Activated CD4-positive, alpha-beta T cell treated with anti-CD3 and anti-CD28 coated beads for 36 hours (primary cell): ENCODE measurements at places on chromosomes 3 and 15. TPM values are rescaled to one million over a fixed set of nuclear protein-coding genes. Genes with fewer than 3 reads are reported as not detected.

SLC24A5 gene
- not detected for total RNA-seq

LSMEM2 gene
- not detected for total RNA-seq

PPP1R14D gene
- total RNA-seq, result not detected

KLF15 gene
- total RNA-seq, result 0.32 TPM

DNA sequence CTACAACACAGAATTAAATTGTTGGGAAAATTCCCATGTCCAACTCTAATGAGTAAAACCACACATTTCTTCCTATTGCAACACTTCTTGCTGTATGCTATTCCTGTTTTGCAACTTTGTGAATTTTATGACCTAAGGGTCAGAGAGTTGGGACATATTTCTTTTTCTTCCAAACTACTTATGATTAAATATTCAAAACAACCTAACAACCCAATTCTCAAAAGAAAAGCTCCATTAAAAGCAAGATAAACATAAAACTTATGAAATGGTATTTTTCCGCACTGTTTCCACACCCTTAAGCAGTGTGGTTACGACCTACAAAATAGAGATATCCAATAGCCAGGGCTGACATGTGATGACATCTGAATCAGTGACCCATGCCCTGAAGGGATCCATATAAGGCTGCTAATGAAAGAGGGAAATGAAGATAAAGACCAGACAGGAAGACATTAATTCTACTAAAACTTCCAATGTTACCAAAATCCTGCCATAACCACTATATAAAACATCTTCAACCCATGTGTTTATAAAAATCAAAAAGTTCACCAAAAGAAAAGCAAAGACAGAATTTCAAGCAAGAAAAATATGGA is 45.6 kb downstream of the DMXL2 start:
- no peak overlapping the region for H3K4me3 ChIP-seq
- DNase-seq, result no peak
- H3K27me3 ChIP-seq, result no peaks in the 10 kb centered on the region
- peaks cover 2% of the 10 kb centered on the region for H3K36me3 ChIP-seq

GRCh38 chr15:65183865-65184159 is 1.3 kb downstream of the CLPX start:
- peak overlapping the region; percentile 92 for H3K4me3 ChIP-seq
- peaks cover 26% of the 10 kb centered on the region for H3K36me3 ChIP-seq
- no peaks in the 10 kb centered on the region for H3K27me3 ChIP-seq
- DNase-seq, result no peak

- H3K27me3 ChIP-seq, result peaks cover 37% of the 10 kb centered on the region
- no peak overlapping the region for H3K4me3 ChIP-seq
- H3K27ac ChIP-seq, result no peak overlapping the region
- no peak for DNase-seq
- H3K36me3 ChIP-seq, result no peaks in the 10 kb centered on the region
Measured at GRCh38 chr3:197465197-197465995, 90.4 kb downstream of the BDH1 start.

DNA sequence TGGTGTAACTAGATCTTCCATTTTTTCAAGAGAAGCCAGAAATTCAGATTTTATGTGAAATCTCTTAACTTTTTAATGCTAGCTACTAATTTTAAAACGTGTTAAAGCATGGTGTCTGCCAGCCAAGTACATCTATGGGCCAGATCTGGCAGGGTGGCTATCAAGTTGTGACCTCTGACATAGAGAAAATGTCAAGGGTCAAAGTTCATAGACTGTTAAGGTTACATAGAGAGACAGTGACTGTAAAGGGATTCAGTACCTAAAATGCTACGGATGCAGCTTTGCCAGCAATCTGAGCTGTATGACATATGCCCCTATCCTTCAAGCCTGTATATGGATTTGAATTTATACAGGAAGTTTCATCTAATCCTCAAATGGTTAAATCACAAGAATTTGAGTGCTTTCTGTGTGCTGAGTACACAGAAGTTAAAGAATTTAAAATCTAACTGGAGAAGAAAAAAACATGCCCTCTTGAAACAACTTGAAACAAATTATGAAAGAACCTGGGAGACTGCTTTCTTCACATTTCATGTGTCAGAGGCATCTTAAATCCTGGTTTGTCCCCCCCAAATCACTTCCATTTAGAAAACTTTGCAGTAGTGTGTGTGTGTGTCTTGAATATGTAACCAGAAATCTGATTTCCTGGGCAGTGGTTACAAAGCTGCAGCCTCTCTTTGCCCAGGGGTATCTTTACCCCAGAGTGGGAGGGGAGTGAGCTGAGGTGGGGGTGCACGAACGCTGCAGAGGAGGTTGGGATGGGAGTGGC is 895 bp upstream of the ARHGAP31 start:
- H3K4me3 ChIP-seq, result peak overlapping the region; percentile 82
- peaks cover 7% of the 10 kb centered on the region for H3K36me3 ChIP-seq
- H3K27ac ChIP-seq, result peak overlapping the region; percentile 93
- no peak for DNase-seq

DNA sequence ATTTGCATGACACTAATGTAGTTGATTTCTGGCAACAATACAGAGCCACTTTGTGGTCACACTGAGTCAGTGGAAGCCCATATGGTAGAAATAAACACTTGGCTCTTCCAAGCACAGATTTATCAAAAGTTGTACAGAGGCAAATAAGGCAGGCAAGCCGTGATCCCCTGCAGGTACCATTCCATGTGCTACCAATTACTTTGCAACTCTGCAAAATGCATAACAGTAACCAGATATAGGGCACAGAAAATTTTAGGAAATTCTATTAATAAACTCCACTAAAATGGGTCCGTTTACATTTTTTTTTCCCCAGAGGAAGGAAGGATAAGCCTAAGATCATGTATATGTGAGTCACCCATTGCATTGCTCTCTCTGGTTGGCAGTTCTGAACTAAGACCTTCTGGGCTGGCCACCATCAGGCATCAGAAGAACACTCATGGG is 103.1 kb upstream of the PTX3 start:
- H3K4me1 ChIP-seq, result no peaks in the 10 kb centered on the region
- H3K36me3 ChIP-seq, result no peaks in the 10 kb centered on the region
- no peak overlapping the region for H3K27ac ChIP-seq
- DNase-seq, result no peak
- no peak overlapping the region for H3K4me3 ChIP-seq

- H3K4me3 ChIP-seq, result peak overlapping the region; percentile 23
- H3K27me3 ChIP-seq, result no peaks in the 10 kb centered on the region
- H3K27ac ChIP-seq, result peak overlapping the region; percentile 87
- H3K4me1 ChIP-seq, result peaks cover 55% of the 10 kb centered on the region
- peaks cover 21% of the 10 kb centered on the region for H3K36me3 ChIP-seq
- DNase-seq, result peak; percentile 54
Measured at GRCh38 chr3:52281981-52282801, 3.7 kb upstream of the WDR82 start.

GRCh38 chr3:45781271-45781670 is 15.1 kb downstream of the SLC6A20 start:
- DNase-seq, result no peak
- no peak overlapping the region for H3K27ac ChIP-seq
- no peaks in the 10 kb centered on the region for H3K36me3 ChIP-seq
- no peaks in the 10 kb centered on the region for H3K4me1 ChIP-seq

GRCh38 chr3:71989165-71989564 is 204.2 kb upstream of the PROK2 start:
- H3K4me3 ChIP-seq, result no peak overlapping the region
- no peak overlapping the region for H3K27ac ChIP-seq
- peaks cover 2% of the 10 kb centered on the region for H3K27me3 ChIP-seq
- no peak for DNase-seq

DNA sequence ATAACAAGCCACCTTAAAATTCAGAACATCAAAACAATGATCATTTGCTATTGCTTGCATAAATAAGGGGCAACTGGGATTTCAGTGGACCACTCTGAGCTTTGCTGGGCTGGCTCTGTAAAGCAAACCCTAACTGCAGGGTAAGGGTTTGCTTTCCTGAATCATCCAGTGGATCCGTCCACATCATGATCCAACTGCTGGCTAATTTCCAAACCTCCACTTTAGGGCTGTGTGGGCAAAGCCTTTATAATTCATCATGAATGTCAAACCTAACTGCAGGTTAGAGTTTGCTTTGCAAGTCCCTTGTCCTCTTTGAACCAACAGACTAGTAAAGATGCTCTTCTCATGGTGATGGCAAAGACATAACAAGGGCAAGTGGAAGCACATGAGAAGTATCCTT is 76.1 kb downstream of the SYNPR start:
- no peaks in the 10 kb centered on the region for H3K36me3 ChIP-seq
- H3K27ac ChIP-seq, result no peak overlapping the region
- peaks cover 21% of the 10 kb centered on the region for H3K27me3 ChIP-seq

DNA sequence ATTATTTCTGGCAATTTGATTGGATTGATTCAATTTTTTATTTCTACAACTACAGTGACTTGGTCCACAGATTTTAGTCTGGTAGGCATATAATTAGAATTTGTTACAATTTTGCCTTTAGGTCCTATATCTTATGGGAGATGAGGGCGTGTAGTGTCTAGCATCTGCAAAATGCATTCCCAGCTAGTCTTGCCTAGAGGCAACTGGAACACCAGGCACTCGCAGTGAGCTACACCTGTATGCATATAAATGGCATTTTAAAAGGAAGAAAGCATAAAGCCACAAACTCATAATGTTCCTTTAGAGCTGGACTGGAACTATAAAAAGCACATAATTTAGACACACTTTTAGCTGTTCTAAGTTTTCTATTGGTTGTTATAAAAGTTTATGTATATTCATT is 17.9 kb upstream of the SPPL2A start:
- no peaks in the 10 kb centered on the region for H3K4me1 ChIP-seq
- no peaks in the 10 kb centered on the region for H3K36me3 ChIP-seq
- H3K27ac ChIP-seq, result no peak overlapping the region
- no peak overlapping the region for H3K4me3 ChIP-seq
- no peak for DNase-seq

DNA sequence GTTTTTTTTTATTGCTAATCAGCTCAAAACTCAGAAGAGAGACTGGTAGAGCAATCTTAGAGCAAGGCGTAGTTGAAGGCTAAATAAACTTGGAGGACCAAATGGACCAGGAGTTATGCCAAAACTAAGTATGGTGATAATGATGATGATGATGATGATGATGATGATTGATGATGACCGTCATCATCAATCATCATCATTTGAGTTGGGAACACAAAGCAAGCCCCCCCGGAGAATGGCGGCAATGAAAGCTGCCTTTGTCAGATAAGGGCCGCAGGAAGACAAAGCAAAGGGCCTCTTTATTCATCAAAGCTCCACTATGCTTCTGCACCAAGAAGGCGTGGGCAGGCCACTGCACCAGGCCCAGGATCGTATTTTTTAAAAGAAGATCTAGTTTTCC is 82.1 kb upstream of the RAD18 start:
- no peaks in the 10 kb centered on the region for H3K36me3 ChIP-seq
- no peak overlapping the region for H3K27ac ChIP-seq
- DNase-seq, result no peak
- H3K4me1 ChIP-seq, result no peaks in the 10 kb centered on the region
- H3K27me3 ChIP-seq, result no peaks in the 10 kb centered on the region

DNA sequence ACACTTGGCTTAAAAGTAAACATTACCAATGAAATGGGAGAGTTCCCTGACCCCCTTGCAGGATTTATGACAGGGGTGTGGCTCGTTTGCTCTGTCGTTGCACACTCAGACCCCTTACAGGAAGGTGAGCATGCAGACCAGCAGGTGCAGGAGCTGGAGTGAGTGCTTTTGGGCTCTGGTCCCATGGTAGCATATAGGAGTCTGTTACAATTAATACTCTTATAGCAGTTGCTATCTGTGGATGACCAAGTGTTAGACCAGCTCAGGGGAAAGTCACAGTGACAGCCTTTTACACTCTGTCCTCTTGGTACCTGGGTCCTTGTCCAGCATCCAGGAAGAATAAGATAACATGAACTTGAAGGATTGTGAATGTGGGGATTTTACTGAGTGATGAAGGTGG is 1177.5 kb downstream of the NSUN3 start:
- no peaks in the 10 kb centered on the region for H3K4me1 ChIP-seq
- no peak overlapping the region for H3K27ac ChIP-seq
- H3K36me3 ChIP-seq, result no peaks in the 10 kb centered on the region
- H3K4me3 ChIP-seq, result no peak overlapping the region

DNA sequence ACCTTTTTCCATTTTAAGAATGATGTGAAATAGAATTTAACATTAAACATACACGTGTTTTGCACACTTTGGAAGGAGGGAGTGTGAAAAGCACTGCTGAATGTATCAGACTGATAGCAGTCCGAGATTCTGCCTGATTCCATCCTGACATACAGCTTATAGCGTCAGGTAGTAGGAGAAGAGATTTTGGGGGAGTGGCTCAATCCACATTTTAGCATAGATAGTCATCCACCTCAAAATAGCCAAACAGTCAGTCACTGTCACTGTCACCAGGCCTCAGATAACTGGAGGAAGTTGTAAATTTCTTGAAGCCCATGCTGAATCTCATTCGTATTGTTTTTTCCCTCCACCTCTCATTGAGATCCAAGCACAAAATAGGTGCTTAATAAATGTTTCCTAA is 35.4 kb upstream of the ARHGEF26 start:
- no peak for DNase-seq
- peaks cover 3% of the 10 kb centered on the region for H3K27me3 ChIP-seq
- H3K4me1 ChIP-seq, result no peaks in the 10 kb centered on the region
- no peaks in the 10 kb centered on the region for H3K36me3 ChIP-seq
- H3K4me3 ChIP-seq, result no peak overlapping the region

- no peaks in the 10 kb centered on the region for H3K27me3 ChIP-seq
- no peak for DNase-seq
- no peaks in the 10 kb centered on the region for H3K36me3 ChIP-seq
- H3K27ac ChIP-seq, result no peak overlapping the region
Measured at GRCh38 chr3:99348451-99348850, 289.9 kb upstream of the COL8A1 start.

DNA sequence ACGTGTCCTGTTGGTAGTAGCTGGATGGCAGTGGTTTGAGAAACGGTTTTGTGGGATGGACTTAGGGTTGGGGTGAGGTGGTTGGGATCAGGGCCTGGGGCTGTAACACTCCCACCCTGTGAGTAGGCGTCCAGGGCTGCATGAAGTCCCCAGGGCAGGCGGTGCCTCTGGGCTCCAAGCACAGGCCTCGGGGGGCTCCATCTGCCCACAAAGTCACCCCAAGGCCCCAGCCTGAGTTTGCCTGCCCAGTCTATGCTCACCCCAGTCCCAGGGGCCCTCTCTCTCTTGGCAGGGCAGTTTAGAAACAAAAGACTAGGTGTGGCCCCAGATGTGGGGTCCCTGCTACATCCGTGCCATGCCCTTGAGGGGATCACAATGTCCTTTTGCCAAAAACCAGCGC is 86.9 kb upstream of the PRR23E start:
- H3K4me1 ChIP-seq, result no peaks in the 10 kb centered on the region
- no peak for DNase-seq
- H3K27ac ChIP-seq, result no peak overlapping the region
- no peaks in the 10 kb centered on the region for H3K36me3 ChIP-seq
- peaks cover 3% of the 10 kb centered on the region for H3K27me3 ChIP-seq
- no peak overlapping the region for H3K4me3 ChIP-seq

GRCh38 chr3:172919297-172919683 is 168.8 kb downstream of the ECT2 start:
- H3K36me3 ChIP-seq, result no peaks in the 10 kb centered on the region
- DNase-seq, result no peak
- H3K27me3 ChIP-seq, result peaks cover 1% of the 10 kb centered on the region
- H3K4me3 ChIP-seq, result no peak overlapping the region
